ENCODE measurements at places on chromosomes 13 and 19. TPM values are rescaled to one million over a fixed set of nuclear protein-coding genes. Genes with fewer than 3 reads are reported as not detected.

DNA sequence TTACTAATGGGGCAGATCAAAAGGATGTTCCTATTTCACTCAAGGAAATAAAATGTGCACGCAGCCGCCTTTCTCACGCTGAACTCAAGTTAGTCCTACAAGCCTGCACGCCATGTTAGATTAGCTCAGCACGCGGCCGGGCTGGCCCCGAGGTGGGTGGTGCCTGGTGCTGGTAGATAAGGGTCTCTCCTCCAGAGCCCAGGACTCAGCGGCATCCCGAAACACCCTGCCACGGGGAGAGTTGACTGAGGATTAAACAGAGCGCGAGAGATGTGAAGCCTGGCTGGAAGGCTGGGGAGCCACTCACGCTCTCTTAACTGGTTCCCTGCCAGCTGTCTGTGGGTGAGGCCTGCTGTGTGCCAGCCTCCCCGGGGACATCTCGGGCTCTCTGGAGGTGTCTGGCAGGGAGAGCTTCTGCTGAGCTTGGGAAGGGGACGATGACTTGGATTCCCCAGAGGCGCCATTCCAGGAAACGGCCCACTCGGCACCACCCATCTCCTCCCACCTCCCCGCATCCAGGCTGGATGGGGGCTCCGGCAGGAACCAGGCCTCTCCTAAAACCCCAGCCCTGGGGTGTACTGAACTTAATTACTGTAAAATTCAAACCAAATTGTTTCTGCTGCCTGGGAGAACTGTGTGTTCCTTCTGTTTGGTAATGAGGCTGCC is 122.2 kb downstream of the KDM4B start:
- H3K4me3 ChIP-seq, result no peak overlapping the region
- DNase-seq, result no peak
- peaks cover 1% of the 10 kb centered on the region for H3K36me3 ChIP-seq
- H3K4me1 ChIP-seq, result no peaks in the 10 kb centered on the region
- no peaks in the 10 kb centered on the region for H3K27me3 ChIP-seq

GRCh38 chr13:110397436-110398115 is 90.5 kb downstream of the COL4A2 start:
- no peak for DNase-seq
- H3K27ac ChIP-seq, result no peak overlapping the region
- H3K36me3 ChIP-seq, result no peaks in the 10 kb centered on the region

GRCh38 chr19:1147934-1148549 is 26.0 kb downstream of the SBNO2 start:
- no peaks in the 10 kb centered on the region for H3K27me3 ChIP-seq
- no peak overlapping the region for H3K4me3 ChIP-seq
- H3K4me1 ChIP-seq, result no peaks in the 10 kb centered on the region
- H3K27ac ChIP-seq, result no peak overlapping the region
- peaks cover 7% of the 10 kb centered on the region for H3K36me3 ChIP-seq
- no peak for DNase-seq

GRCh38 chr13:67803118-67803517 is 573.0 kb upstream of the PCDH9 start:
- no peak overlapping the region for H3K27ac ChIP-seq
- H3K36me3 ChIP-seq, result no peaks in the 10 kb centered on the region
- DNase-seq, result no peak
- no peaks in the 10 kb centered on the region for H3K27me3 ChIP-seq

DNA sequence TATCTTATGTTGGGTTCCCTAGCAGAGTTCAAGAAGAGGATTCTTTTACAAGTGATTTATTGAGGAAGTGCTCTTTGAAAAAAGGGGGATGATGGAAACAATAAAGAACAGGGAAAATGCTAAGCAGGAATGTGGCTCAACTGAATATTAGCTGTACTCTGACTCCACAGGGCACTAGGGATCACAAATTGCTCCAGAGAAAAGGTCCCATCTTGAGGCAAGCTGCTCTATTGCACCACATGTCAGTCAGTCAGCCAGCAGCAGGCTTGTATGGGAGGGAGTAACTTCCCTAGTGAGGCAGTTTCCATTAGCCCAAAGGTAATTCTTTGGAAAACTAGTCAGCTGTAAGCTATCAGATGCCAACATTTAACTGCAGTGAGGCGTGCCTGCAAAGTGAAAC is 73.3 kb upstream of the FNDC3A start:
- H3K27me3 ChIP-seq, result peaks cover 51% of the 10 kb centered on the region
- no peak overlapping the region for H3K4me3 ChIP-seq
- DNase-seq, result no peak
- H3K4me1 ChIP-seq, result peaks cover 12% of the 10 kb centered on the region
- H3K27ac ChIP-seq, result no peak overlapping the region
- no peaks in the 10 kb centered on the region for H3K36me3 ChIP-seq

Gene ZNF714
- total RNA-seq, result 35.7 TPM

DNA sequence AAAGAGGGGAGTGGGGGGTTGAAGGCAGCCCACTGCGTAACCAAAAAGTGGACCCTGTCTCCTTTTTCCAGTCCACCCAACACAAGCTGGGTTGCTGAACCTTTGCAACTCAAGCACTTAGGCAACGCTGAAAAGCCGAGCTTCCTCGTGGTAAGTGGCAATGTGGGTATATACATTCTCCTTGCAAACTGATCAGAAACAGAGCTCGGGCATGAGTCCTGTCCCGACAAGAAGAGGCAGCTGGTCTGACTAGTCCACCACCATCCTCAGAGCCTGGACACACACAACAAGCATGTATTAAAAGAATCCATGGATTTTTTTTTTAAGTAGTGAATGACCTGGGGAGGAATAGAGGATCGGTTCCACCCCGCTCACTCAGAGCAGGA is 240.6 kb upstream of the ZNF507 start:
- no peaks in the 10 kb centered on the region for H3K4me1 ChIP-seq
- no peaks in the 10 kb centered on the region for H3K36me3 ChIP-seq
- no peak for DNase-seq
- no peak overlapping the region for H3K27ac ChIP-seq
- H3K27me3 ChIP-seq, result no peaks in the 10 kb centered on the region

DNA sequence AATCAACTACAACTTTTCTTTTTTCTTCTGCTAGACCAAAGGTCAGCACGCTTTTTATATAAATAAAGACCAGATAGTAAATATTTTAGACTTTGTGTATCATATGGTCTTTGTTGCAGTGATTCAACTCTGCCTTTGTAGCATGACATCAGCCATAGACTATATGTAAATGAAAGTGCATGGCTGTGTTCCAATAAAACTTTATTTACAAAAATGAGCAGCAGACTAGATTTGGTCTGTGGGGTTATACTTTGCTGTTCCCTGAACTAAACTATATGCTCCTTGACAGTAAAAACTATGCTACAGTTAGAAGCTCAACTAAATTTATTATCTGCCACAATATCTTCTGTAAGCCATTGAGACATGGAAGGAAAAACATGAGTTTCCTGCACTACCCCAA is 100.0 kb downstream of the RNASEH2B start:
- no peaks in the 10 kb centered on the region for H3K36me3 ChIP-seq
- H3K27me3 ChIP-seq, result peaks cover 2% of the 10 kb centered on the region
- no peak for DNase-seq
- H3K27ac ChIP-seq, result no peak overlapping the region
- H3K4me1 ChIP-seq, result no peaks in the 10 kb centered on the region

Gene S1PR2
- 11.6 TPM for total RNA-seq

GRCh38 chr13:110627761-110628476 is 12.6 kb downstream of the NAXD start:
- peaks cover 24% of the 10 kb centered on the region for H3K4me1 ChIP-seq
- H3K27me3 ChIP-seq, result no peaks in the 10 kb centered on the region
- H3K27ac ChIP-seq, result no peak overlapping the region

- H3K4me1 ChIP-seq, result no peaks in the 10 kb centered on the region
- DNase-seq, result no peak
- no peak overlapping the region for H3K27ac ChIP-seq
- H3K4me3 ChIP-seq, result no peak overlapping the region
- no peaks in the 10 kb centered on the region for H3K36me3 ChIP-seq
Observed at GRCh38 chr13:31322026-31322425, 122.3 kb downstream of the B3GLCT start.

Gene CALR3
- not detected for total RNA-seq

All from activated T-cell treated with anti-CD3 and anti-CD28 coated beads, Interleukin-2, amount 50 U/mL, for 72 hours (primary cell).